C1 segment of cervical spinal cord (tissue), 14 donors: ENCODE measurements at places on chromosomes 2 and 18.

DNA sequence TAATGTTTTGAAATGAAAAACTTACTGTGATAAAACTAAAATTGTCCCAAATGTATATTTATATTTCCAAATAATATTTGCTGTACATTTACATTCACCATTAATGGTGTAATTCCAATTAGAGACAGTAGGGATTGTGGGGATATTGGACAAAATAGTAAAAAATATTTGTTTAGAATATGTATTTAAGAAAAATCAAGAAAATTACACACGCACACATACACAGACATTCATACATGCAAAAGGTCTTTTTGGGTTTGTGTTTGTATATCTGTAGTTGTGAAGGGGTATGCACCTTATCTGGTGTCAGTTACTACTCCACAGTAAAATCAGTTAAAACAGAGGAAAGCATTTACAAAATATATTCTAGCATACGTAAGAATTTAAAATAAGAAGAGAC is 435.9 kb upstream of the ZNF804A start:
- no peak for DNase-seq

- DNase-seq = no peak
Measured at GRCh38 chr2:138767101-138767500, 13.1 kb downstream of the NXPH2 start.

DNA sequence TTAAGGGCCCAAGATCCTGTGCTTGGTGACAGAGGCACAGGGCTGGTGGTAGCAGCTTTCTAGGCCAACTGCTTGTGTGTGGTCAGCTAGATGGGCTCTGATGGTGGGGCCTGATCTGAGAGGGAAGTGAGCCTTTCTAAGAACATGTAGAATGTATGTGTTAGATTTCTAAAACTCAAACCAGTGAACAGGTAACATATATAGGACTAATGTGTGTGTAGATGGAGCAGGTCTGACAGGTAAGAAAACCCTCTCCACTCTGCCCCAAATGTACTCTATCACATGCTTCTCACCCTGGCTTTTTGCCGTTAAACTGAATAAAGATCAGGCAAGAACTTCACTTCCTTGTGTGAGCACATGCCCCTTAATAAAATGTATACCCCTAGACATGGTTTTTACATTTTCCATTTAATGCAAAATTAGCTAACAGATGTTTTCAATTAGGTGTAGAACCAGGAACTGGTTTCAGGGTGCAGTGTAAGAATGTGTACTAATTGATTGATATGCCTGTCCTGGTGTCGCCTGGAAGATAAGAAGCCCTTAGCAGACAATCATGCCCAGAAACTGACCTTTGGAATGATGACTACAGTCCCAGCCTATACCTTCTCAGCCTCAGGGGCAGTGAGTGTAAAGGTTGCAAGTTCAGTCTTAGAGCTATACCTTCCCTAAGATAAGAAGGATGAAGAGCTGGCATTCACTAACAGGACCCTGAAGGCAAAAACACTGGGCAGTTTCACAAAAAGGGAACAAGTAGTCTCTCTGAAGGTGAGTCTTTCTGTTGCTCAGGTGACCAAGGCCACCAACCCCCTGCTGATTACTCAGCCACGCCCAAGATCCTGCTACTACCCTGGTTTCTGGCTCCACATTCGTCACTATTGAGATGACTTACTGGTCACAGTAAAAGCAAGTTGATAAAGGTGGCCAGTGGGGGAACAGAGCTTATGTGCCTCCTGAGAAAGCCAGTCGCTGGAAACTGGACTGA is 71.2 kb downstream of the SPATS2L start:
- no peak for DNase-seq

- no peak for DNase-seq
Measured at GRCh38 chr2:152063325-152063924, 35.4 kb downstream of the CACNB4 start.

DNA sequence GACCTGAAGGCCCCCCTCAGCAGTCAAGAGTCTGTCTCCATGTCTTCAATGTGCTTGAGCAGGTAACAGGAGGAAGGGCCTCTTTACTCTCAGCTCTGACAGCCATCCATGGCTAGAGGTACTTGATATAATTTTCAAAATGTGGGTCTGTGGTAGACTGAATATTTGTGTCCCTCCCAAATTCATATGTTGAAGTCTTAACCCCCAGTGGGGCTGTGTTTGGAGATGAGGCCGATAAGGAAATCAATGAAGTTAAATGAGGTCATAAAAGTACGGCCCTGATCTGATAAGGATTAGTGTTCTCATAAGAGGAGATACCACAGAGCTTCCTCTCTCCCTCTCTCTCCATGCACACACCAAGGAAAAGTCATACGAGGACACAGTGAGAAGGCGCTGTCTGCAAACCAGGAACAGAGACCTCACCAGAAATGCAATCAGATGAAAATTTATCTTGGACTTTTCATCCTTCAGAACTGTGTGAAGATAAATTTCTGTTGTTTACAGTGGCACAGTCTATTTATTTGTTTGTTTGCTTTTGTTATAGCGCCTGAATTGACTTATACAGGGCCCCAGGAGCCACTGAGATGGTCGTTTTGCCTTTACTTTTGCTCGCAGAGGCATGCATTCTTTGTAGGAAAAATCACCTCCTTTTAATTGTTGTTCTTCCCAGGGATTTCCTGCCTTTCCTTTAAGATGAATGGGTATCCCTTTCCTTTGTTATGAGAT is 274.8 kb upstream of the TRIB2 start:
- DNase-seq = no peak

GRCh38 chr2:60091894-60092293 is 461.6 kb downstream of the BCL11A start:
- DNase-seq = no peak

DNA sequence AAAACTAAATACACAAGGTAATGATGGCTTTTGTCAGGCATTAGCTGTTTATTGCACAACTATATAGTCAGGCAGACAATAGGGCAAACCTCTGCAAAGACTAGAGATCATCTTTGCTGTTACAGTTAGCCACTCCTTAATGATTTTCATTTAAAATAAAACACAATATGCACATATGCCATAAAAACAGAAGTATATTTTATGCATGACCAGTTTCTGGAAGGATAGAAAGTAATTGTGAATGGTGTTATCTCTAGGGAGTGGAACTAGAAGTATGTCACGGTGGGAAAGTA is 102.0 kb downstream of the CHN1 start:
- DNase-seq = no peak

DNA sequence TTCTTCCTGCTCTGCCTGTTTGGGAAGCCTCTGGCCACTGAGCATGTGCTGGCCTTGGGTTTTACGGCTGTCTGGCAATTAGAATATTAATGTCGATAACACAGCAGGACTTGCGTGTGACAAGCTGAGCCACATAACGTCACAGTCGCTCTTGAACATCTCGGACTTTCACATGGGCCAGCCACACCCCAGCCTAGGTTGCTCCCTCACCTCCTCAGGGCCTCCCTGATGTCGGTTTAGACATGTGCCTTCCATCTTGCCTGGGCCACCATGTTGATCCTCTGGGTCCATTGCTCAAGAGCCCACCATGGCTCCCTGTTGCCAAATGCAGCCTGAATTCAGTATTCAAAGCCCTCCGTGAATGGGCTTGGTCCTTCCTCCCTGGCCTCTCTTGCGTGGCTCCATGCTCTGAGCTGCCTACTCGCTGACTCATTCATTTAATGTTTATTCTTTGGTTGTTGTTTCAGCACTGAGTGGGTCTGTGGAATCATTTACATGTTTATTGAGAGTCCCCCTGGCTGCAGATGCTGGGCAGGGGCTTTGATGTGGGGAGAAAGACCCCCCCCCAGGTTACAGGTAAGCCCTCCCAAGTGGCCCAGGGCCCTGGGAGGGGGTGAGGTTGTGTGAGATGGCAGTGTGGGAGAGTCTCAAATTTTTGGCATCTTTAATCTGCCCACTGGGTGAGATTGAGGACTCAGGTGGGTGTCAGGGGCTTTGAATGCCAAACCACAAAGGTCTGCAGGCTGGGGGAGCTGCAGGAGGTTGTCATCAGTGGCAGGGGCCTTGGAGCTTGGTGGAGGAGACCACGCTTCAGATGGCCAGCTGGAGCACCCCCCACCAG is 62.0 kb downstream of the ODC1 start:
- DNase-seq = no peak

GRCh38 chr2:156311976-156312375 is 20.5 kb downstream of the NR4A2 start:
- no peak for DNase-seq

DNA sequence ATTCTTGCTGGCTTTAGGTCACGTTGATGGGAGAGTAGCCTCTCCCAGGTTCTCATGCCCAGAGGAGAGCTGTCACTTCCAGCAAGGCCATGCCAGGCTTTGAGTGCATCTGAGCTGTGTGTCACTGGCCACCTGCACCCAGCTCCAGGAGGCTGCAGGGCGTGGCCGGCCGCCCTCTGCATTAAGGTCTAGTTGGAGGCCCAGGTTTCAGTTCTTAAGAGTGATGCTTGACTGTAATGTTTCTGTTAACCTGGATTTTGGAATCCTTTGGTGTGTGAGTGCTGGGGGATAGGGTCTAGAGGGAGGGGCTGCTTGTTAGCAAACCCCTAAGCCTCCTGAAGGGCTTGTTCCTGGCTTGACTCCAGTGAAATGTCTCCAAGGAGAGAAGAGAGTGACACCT is 140.1 kb downstream of the ACOXL start:
- DNase-seq = no peak

DNA sequence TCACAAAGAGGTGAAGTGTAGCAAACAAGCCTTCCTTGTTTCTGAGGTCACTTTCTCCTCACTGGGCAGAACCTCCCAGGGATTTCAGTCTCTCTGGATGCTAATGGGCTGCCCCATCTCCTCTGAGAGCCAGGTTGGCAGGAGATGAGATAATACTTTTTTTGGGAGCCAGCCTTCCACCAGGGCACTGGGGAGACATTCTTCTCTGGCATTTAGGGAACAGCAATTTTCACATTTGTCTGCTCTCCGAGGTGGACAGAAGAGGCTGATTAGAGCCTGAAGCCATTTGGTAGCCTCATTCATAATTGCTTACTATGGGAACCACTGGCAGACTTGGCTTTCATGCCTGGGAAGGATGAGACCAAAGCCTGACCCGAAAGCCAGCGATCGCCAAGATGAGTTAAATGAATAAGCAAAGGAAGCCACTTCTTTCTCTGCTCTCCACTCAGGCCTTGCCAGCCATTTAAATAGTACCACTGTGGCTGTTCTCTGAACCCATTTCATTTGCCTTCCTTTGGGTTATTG is 70.1 kb downstream of the NRP2 start:
- DNase-seq = no peak

- no peak for DNase-seq
Measured at GRCh38 chr2:116491292-116491691, 1323.2 kb upstream of the DDX18 start.

DNA sequence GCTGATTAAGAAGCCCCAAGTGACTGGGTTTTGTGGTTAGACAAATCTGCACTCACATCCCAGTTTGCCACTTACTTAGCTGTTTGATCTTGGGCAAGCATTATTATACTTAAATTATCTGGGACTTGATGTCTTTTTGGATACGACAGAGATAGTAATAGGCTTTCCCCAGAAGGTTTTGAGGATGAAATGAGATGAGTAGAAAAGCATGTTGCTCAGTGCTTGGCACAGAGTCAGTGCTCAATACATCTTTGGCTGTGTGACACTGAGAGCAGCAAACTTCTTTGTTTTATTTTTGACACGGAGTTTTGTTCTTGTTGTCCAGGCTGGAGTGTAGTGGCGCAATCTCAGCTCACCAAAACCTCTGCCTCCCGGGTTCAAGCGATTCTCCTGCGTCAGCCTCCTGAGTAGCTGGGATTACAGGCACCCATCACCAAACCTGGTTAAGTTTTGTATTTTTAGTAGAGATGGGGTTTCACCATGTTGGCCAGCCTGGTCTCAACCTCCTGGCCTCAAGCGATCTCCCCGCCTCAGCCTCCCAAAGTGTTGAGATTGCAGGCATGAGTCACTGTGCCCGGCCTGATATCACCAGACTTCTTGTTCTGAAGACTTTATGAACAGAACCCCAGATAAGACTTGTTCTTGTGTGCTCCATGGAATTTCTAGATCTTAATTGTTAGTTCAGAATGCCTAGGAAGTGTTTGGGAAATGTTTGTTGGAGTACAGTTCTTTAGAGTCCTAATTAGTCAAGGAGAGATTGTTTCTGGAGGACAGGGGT is 521.2 kb downstream of the SLC4A3 start:
- DNase-seq = no peak

DNA sequence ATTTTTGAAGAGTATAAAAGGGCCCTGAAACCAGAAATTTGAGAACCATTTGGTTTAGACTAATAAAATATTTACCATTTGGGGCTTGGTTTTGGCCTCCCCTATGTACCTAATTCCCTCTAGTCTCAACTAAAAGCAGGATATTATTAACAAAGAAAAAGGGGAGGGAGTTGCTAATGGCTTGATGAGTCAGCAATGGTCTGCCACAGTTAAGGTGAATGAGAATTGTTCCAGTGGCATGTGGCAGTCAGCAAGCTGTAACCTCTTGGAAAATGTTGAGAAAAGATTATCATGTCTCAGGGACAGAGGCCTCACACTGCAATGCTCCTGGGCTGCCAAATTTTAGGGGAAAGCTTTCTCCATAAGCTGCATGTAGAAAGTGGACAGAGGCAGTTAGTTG is 20.1 kb upstream of the SLC39A10 start:
- no peak for DNase-seq

- DNase-seq = no peak
Measured at GRCh38 chr2:202049840-202050239, 16.2 kb downstream of the FZD7 start.

DNA sequence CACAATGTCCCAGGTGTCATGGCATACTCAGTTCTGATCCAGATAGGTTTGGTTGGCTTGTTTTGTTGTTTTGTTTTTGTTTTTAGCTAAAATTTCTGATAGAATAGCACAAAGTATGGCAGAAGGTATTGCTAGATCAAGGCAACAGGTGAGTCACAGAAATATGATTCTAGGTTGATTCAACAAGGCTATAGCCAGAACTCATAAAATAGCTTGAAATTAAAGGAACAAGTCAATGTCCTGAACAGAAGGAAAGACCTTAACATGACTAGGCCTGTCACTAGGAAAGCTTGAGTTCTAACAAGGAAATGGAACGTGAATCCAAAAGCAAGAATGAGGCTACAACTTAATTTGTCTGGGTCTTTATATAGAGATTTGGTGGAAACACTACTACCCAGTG is 157.1 kb downstream of the GALNT3 start:
- no peak for DNase-seq

DNA sequence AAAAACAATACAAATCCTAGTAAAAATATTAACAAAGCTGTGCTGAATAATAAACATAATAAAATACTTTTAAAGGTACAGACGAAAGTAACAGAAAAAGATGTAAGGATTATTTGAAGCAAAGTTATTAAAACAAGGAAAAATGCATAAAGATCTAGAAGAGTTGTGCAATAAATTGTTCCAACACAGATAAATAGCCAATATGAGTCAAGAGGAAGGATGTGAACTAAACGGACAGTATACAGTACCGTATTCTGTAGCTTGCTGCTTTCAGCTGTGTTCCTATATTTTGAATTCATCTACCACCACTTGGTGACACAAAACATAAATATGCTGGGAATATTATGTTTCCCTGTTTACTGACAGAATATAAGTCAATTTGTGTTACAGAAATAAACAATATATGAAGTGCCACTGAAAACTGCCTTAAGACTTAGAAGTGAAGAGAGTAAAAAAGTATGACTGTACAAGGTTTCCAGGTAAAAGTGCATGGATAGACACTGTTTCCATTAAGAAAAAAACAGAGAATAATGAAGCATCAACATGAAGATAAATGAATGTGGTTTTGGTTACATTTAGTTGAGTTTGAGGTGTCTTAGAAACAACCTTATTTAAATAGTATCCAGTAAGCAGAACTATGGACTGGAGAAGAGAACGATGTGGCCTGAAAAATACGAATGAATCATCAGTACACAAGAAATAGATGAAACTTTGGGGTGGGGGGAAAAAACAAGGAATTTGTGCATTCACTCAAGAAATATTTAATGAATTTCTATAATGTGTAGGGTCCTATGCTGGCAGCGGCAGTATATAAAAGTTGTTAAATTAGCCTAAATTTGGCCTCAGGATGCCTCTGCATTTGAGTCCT is 13.1 kb downstream of the PPP3R1 start:
- no peak for DNase-seq
